Peyer's patch (tissue), 4 donors: ENCODE measurements at places on chromosomes 2 and 18.

- no peaks in the 10 kb centered on the region for H3K27me3 ChIP-seq
- H3K36me3 ChIP-seq: no peaks in the 10 kb centered on the region
- H3K4me1 ChIP-seq: no peaks in the 10 kb centered on the region
- no peak overlapping the region for H3K27ac ChIP-seq
Observed at GRCh38 chr2:103009871-103010270, 248.0 kb downstream of the TMEM182 start.

- peaks cover 37% of the 10 kb centered on the region for H3K4me1 ChIP-seq
- peak; percentile 45 for DNase-seq
- no peak overlapping the region for H3K4me3 ChIP-seq
- peak overlapping the region; percentile 91 for H3K27ac ChIP-seq
- H3K36me3 ChIP-seq: no peaks in the 10 kb centered on the region
Observed at GRCh38 chr2:233080836-233081229, 20.7 kb downstream of the INPP5D start.

DNA sequence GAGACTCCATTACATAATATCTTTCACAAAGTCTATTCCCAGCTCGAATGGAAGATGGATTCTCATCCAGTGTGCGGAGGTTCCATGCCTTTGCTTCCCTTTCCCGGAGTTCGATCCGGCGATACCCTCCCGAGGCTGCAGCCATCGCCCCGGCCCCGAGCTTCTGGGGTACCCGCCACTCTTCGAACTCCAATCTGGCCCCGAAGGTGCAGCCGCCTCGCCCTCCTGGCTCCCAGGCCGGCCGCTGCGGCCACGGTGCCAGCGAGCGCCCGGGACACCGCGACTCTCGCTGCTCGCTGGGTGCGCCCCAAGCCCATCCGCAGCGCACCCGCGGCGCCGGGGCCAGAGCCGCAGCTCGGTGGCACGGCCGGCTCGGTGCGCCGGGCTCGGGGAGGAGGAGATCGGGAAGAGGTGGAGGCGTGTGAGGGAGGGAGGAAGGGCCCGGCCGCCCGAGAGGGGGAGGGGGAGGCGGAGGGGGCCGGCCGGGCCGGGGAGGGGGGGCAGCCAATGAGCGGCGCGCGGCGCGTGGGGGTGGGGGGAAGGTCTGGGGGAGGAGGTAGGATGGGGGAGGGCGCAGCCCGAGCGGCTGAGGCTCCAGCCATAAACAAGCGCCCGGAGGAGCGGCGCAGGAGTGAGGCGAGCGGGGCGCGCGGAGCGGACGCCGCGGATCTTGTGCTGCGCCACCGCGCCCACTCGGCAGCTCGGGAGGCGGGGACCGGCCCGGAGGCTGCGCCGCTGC, at the start of gene CRIM1:
Gene CRIM1 (plus strand): TSS at position 628 of the 739 bp plus-strand sequence. CDS start 515 bp downstream, outside the sequence.
- H3K27ac ChIP-seq: peak within 1 kb of the TSS; percentile 73
- no peaks in the 10 kb centered on the region for H3K27me3 ChIP-seq
- no peaks in the 10 kb centered on the region for H3K36me3 ChIP-seq
- no peaks in the 10 kb centered on the region for H3K4me1 ChIP-seq

DNA sequence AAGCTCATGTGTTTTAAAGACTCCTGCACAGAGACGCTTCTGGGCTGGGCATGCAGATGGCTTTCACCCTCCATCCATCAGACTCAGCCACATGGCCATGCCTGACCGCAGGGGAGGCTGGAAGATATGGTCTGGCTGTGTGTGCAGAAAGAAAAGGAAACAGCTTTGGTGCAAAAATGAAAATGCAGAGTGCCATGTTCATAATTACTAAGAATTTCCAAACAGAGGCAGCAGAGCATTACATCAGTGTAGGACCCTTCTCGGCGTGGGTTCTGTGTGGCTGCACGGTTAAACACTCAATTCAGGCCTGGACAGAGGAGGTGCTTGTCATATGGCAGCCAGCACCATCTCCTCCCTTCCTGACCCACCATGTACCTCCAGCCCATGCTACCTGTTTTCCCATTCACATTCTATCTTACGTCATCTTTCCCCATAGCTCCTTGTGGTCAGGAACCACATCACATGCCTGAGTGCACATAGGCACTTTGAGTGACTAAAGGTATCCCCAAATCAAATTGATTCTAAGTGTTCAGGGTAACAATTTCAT, 200.3 kb upstream of the ID2 start:
- no peaks in the 10 kb centered on the region for H3K36me3 ChIP-seq
- no peak for DNase-seq
- H3K4me3 ChIP-seq: no peak overlapping the region
- peak overlapping the region; percentile 33 for H3K27ac ChIP-seq
- H3K4me1 ChIP-seq: no peaks in the 10 kb centered on the region

- H3K4me1 ChIP-seq: peaks cover 10% of the 10 kb centered on the region
- DNase-seq: peak; percentile 59
- H3K4me3 ChIP-seq: no peak overlapping the region
- no peaks in the 10 kb centered on the region for H3K27me3 ChIP-seq
- peak overlapping the region; percentile 81 for H3K27ac ChIP-seq
Observed at GRCh38 chr2:108271691-108272253, 16.9 kb upstream of the SULT1C2 start.

DNA sequence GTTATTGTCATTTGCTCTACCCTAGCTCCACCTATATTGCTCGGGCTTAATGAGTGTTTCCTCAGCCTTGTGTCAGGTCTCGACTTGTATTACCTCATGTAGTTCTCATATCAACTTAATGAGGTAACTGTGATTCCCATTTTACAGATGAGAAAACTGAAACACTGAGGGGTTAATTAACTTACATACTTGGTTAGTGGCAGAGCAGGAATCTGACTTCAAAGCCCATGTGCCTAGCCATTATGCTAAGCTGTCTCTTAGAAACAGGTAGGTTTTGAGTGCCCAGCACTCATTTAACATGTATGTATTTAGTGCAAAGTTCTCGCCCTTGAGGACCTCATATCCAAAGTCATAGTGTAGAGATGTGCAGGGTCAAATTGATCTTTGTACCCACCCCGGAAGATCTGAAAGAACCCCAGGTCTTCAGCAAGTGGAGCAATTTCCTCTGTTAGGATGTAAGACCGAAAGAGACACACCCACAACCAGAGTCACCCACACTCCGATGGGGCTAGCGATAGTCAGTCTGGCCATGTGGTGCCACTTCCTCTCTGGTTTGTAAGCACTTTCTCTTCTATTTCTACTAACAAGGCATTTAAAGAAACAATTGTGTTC, 121.0 kb upstream of the SLC39A10 start:
- H3K27ac ChIP-seq: no peak overlapping the region
- no peaks in the 10 kb centered on the region for H3K36me3 ChIP-seq
- H3K4me3 ChIP-seq: no peak overlapping the region

- H3K4me3 ChIP-seq: no peak overlapping the region
- H3K36me3 ChIP-seq: no peaks in the 10 kb centered on the region
- H3K4me1 ChIP-seq: no peaks in the 10 kb centered on the region
Observed at GRCh38 chr2:111054791-111055691, 65.7 kb upstream of the BCL2L11 start.

- no peak overlapping the region for H3K27ac ChIP-seq
- no peak overlapping the region for H3K4me3 ChIP-seq
- no peaks in the 10 kb centered on the region for H3K27me3 ChIP-seq
- H3K36me3 ChIP-seq: no peaks in the 10 kb centered on the region
- DNase-seq: no peak
- peaks cover 14% of the 10 kb centered on the region for H3K4me1 ChIP-seq
Observed at GRCh38 chr2:21280793-21281192, 157.0 kb downstream of the TDRD15 start.
